Psoas muscle (tissue), 8 donors: ENCODE measurements at places on chromosomes 12 and 14. TPM values are rescaled to one million over a fixed set of nuclear protein-coding genes. Genes with fewer than 3 reads are reported as not detected.

GRCh38 chr14:95677179-95677835, 8.9 kb upstream of the TCL1B start:
- no peaks in the 10 kb centered on the region for H3K4me1 ChIP-seq
- H3K27ac ChIP-seq = no peak overlapping the region
- no peak for DNase-seq
- no peaks in the 10 kb centered on the region for H3K36me3 ChIP-seq
- H3K27me3 ChIP-seq = no peaks in the 10 kb centered on the region

The CRY1 gene
- polyA plus RNA-seq = 23.3 TPM

- no peak overlapping the region for H3K4me3 ChIP-seq
- H3K27me3 ChIP-seq = no peaks in the 10 kb centered on the region
- no peak overlapping the region for H3K27ac ChIP-seq
- H3K36me3 ChIP-seq = no peaks in the 10 kb centered on the region
- DNase-seq = no peak
Observed at GRCh38 chr12:61566183-61566582, 694.0 kb upstream of the USP15 start.

DNA sequence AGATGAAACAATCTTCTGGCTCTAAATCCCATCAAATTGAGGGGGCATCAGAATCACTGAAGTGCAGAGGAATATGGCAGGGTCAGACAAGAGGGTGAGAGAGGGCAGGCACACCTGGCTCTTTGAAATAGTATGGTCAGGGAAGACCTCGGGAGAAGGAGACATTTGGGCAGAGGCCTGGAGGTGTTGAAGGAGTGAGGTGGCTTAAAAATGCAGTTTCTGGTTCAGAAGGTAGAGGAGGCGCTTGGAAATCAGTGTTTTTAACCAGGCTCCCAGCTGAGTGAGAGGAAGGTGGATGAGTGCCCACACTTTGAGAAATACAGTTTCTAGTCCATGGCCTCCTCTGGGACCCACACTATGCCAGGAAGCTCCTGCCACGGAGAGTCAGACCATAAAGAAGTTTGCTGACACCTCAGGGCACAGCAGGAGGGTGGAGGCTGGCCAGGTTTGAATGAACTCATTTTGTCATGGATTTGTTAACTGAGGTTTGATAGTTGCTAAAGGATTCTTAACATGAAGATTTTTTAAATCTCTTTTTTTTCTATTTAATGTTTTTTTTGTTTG, 20.1 kb downstream of the NID2 start:
- H3K4me1 ChIP-seq = peaks cover 4% of the 10 kb centered on the region
- H3K27ac ChIP-seq = no peak overlapping the region
- DNase-seq = peak; percentile 67
- no peaks in the 10 kb centered on the region for H3K27me3 ChIP-seq
- no peak overlapping the region for H3K4me3 ChIP-seq
- H3K36me3 ChIP-seq = no peaks in the 10 kb centered on the region

The CMAS gene
- polyA plus RNA-seq = 42.6 TPM
